MCF 10A (cell line): ENCODE measurements at places on chromosomes 16 and 17.
A peak's percentile ranks its signal among the peaks of the same experiment; 100 is the strongest.

DNA sequence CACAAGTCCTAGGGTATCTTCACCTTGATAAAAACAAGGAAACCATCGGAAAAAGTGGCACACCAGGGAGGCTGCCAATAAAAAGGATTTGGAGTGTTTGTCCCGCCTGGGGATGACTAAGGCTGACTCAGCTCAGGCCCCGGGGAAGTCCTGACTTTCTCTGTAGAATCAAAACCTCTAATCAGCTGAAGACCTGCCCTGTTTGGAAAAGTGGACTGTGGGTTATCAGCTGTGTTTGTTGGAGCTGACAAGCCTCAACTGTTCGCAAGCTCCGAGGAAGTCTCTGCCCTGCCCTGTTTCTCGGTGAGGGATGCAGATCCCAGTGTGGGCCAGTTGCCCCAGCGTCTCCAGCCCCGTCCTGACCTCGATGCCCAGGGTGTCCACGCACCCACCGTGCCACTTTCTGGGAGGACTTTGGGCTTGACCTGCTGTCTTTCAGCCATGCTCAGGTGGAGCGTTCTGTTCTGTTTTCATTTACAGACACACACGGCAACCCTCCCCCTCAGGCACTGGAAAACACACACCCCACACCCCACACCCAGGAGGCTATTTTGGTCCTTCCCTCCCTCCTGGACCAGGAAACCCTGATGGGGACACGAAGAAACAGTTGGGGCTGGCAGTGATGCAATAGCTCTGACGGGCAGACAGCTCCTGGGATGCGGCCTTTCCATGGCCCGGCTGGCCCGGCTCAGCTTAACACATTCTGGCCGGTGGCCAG lies 27.6 kb upstream of the PITPNA start:
- no peaks in the 10 kb centered on the region for H3K36me3 ChIP-seq
- peak overlapping the region; percentile 64 for H3K27ac ChIP-seq
- H3K4me3 ChIP-seq = peak overlapping the region; percentile 52
- peak; percentile 94 for DNase-seq

DNA sequence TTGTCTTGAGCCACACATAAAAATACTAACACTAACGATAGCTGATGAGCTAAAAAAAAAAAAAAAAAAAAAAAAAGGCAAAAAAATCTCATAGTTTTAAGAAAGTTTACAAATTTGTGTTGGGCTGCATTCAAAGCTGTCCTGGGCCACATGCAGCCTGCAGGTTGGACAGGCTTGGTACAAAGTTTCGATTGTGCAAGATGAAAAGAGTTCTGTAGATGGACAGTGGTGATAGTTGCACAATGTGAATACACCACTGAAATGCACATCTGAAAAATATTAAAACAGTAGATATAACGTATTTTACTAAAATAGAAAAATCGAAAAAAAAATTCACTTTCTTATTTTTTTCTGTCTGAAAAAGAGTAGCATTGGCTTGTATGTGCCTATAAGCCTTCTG lies 42.9 kb downstream of the AMFR start:
- H3K27ac ChIP-seq = peak overlapping the region; percentile 3
- peaks cover 17% of the 10 kb centered on the region for H3K4me1 ChIP-seq
- no peak overlapping the region for H3K4me3 ChIP-seq
- H3K27me3 ChIP-seq = no peaks in the 10 kb centered on the region

GRCh38 chr16:88509749-88510069 lies 56.6 kb downstream of the ZFPM1 start:
- H3K27me3 ChIP-seq = no peaks in the 10 kb centered on the region
- no peak overlapping the region for H3K4me3 ChIP-seq
- no peak overlapping the region for H3K27ac ChIP-seq
- DNase-seq = no peak

GRCh38 chr16:87855852-87856715 lies 13.2 kb downstream of the SLC7A5 start:
- H3K4me1 ChIP-seq = peaks cover 42% of the 10 kb centered on the region
- peak overlapping the region; percentile 39 for H3K27ac ChIP-seq
- no peak for DNase-seq
- no peaks in the 10 kb centered on the region for H3K27me3 ChIP-seq

GRCh38 chr16:2962334-2963073 lies 1.6 kb upstream of the KREMEN2 start:
- no peak for DNase-seq
- H3K4me1 ChIP-seq = peaks cover 5% of the 10 kb centered on the region
- peaks cover 3% of the 10 kb centered on the region for H3K27me3 ChIP-seq

GRCh38 chr17:51765282-51766135 lies 393.0 kb downstream of the CA10 start:
- no peak overlapping the region for H3K4me3 ChIP-seq
- no peaks in the 10 kb centered on the region for H3K36me3 ChIP-seq
- peaks cover 5% of the 10 kb centered on the region for H3K4me1 ChIP-seq
- H3K27ac ChIP-seq = no peak overlapping the region
- DNase-seq = no peak

DNA sequence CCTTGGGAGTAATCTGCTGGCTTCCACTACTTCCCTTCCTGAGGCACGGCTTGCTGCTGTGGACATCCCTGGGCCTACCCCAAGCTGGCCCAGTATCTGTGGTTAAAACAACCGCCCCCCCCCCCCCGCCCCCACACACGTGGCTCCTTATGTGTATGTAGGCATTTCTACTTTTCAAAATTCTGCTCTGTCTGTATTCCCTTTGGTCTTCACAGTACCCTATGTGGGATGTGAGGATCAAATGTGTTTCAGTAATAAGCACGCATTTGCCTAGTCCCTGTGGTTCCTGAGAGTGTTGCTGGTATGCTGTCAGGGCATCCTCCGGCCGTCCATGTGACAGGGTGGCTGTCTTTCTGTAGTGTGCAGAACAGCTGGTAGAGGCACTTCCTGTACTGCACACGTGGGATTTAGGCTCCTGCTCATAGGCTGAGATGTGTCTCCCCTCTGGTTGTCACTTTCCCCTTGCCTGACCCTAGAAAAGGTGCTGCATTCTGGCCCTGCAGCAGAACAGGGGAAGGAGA lies 2.2 kb downstream of the NT5M start:
- no peak overlapping the region for H3K4me3 ChIP-seq
- no peaks in the 10 kb centered on the region for H3K36me3 ChIP-seq
- no peak for DNase-seq
- no peak overlapping the region for H3K27ac ChIP-seq
- H3K4me1 ChIP-seq = peaks cover 7% of the 10 kb centered on the region
- H3K27me3 ChIP-seq = no peaks in the 10 kb centered on the region

DNA sequence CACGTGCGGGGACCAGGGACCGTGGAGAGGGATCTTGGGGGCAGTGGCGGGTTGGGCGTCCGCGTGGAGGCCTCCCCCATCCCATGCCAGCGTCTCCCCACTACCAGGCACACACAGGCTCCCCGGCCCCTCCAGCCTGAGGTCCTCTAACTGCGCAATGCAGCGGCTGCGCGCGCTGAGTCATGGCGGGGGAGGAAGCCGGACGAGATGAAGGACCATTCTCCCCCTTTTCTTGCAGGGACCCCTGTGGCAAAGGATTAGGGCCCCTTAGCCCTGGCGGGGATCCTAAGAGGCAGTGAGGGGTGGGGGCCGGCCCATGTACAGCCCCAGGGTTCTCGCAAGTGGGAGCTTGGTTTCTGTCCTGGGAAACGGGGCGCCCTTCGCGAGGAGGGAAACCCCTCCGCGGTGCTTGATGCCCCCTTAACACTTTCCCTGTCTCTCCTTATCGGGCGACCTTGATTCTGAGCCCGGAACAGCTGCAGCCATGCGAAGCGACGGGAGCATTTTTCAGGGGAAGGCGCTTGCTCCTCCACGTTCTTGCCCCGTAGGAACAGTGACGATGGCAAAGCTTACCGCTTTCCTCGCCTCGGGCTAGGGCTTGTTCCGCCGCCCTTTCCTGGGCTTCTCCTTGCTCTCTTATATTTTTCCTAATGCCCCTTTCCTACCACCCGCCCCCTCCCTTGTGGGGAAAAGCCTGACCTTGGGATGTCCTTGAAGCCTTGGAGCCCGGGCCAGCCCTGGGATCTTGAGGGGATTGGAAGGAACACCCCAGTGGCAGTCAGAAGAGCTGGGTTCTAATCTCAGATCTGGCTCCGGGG lies 592 bp downstream of the ALDOA start:
- H3K36me3 ChIP-seq = peaks cover 51% of the 10 kb centered on the region
- DNase-seq = peak; percentile 62
- peak overlapping the region; percentile 95 for H3K27ac ChIP-seq
- H3K27me3 ChIP-seq = no peaks in the 10 kb centered on the region
- peak overlapping the region; percentile 97 for H3K4me3 ChIP-seq

- no peaks in the 10 kb centered on the region for H3K27me3 ChIP-seq
- peak overlapping the region; percentile 79 for H3K27ac ChIP-seq
- H3K4me1 ChIP-seq = peaks cover 24% of the 10 kb centered on the region
- H3K4me3 ChIP-seq = peak overlapping the region; percentile 8
- H3K36me3 ChIP-seq = no peaks in the 10 kb centered on the region
Measured at GRCh38 chr16:51431517-51432241, 280.6 kb upstream of the SALL1 start.

DNA sequence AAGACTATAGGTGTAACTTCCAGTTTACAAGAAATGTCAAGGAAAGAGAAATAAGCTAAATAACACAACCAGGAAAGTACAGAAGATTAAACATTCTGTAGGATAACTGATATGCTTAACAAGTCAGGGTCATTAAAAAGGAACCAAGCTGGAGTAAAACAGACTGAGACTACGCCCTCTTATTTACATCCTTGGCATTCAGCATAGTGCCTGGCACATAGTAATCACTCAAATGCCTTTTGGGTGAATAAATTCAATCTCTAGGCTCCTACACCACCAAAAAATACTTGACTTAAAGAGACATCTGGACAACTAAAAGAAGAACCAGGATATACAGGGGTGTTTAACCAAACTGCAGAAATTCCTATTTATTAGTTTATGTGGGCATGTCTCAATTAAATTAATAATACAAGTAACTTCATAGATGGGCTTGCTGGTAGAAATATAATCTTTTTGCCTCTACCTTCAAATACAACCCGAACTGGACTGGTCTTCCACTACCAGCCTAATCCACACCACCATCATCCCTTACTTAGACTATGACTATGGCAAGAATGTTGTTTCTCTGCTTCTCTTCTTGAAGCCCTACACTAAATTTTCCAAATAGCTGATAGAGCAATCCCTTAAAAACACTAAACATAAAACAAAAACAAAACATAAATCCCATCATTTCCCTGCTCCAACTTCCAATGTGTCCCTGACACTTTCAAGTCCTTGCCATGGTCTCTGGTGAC lies 47.7 kb upstream of the ULK2 start:
- no peaks in the 10 kb centered on the region for H3K27me3 ChIP-seq
- peak overlapping the region; percentile 4 for H3K27ac ChIP-seq
- no peak overlapping the region for H3K4me3 ChIP-seq
- peaks cover 18% of the 10 kb centered on the region for H3K4me1 ChIP-seq
- peaks cover 69% of the 10 kb centered on the region for H3K36me3 ChIP-seq

- H3K27me3 ChIP-seq = peaks cover 36% of the 10 kb centered on the region
- no peaks in the 10 kb centered on the region for H3K36me3 ChIP-seq
- H3K27ac ChIP-seq = no peak overlapping the region
- DNase-seq = no peak
Measured at GRCh38 chr17:74850310-74850709, 9.4 kb downstream of the GRIN2C start.

DNA sequence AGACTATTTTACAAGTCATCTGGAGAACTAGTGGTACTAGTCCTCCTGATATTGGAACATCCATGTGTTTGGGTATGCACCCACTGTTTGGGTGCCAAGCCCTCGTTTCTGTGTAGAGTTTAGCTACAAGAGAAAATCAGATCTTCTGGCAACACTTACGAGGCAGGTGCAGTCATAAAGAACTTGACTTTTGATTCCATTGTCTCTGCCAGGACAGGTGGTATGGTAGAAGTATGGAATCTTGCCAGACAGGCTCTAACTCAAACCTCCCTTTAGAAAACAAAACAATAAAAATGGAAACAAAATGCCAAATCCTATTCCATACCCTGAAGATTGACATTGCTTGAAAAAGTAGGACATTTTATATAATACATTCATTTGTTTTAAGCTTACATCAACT lies 16.0 kb downstream of the RNF43 start:
- H3K27me3 ChIP-seq = no peaks in the 10 kb centered on the region
- H3K4me3 ChIP-seq = no peak overlapping the region
- peaks cover 37% of the 10 kb centered on the region for H3K4me1 ChIP-seq
- peak overlapping the region; percentile 89 for H3K27ac ChIP-seq
- H3K36me3 ChIP-seq = no peaks in the 10 kb centered on the region

- H3K4me1 ChIP-seq = no peaks in the 10 kb centered on the region
- no peak for DNase-seq
- H3K27ac ChIP-seq = no peak overlapping the region
- no peaks in the 10 kb centered on the region for H3K27me3 ChIP-seq
- no peaks in the 10 kb centered on the region for H3K36me3 ChIP-seq
Measured at GRCh38 chr16:54239456-54239855, 47.1 kb downstream of the IRX3 start.

GRCh38 chr17:382644-383533 lies 30.3 kb upstream of the RPH3AL start:
- H3K4me1 ChIP-seq = no peaks in the 10 kb centered on the region
- H3K36me3 ChIP-seq = peaks cover 6% of the 10 kb centered on the region
- no peak overlapping the region for H3K4me3 ChIP-seq
- H3K27me3 ChIP-seq = peaks cover 12% of the 10 kb centered on the region
- no peak overlapping the region for H3K27ac ChIP-seq
- peak; percentile 26 for DNase-seq

GRCh38 chr17:7711051-7711755 lies 6.2 kb downstream of the EFNB3 start:
- H3K27me3 ChIP-seq = peaks cover 29% of the 10 kb centered on the region
- no peaks in the 10 kb centered on the region for H3K36me3 ChIP-seq
- DNase-seq = no peak
- H3K4me1 ChIP-seq = peaks cover 1% of the 10 kb centered on the region
- H3K27ac ChIP-seq = no peak overlapping the region

- H3K27ac ChIP-seq = no peak overlapping the region
- H3K36me3 ChIP-seq = peaks cover 46% of the 10 kb centered on the region
- no peaks in the 10 kb centered on the region for H3K4me1 ChIP-seq
- no peak for DNase-seq
- no peaks in the 10 kb centered on the region for H3K27me3 ChIP-seq
- no peak overlapping the region for H3K4me3 ChIP-seq
Measured at GRCh38 chr17:41750862-41751261, 16.4 kb upstream of the HAP1 start.

DNA sequence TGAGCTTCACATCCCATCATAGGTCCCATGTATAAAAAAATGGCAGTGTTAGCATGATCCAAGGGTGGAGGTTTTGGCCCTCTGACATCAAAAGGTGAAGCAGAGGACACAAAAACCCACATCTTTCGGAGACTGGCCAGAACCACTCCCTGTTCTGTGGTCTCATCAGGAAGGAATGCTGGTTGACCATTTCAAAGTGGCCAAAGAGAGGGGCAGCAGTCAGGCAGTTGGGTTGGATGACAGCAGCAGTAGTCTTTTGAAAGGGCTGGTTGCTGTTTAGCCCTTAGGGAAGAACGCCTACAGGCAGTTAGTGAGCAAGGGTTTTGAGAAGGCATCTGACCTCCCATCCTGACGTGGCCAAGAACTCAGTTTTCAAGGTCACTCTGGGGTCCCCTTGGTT lies 40.5 kb downstream of the LCMT1 start:
- H3K27ac ChIP-seq = no peak overlapping the region
- no peak overlapping the region for H3K4me3 ChIP-seq
- peaks cover 6% of the 10 kb centered on the region for H3K4me1 ChIP-seq
- H3K27me3 ChIP-seq = no peaks in the 10 kb centered on the region
- DNase-seq = peak; percentile 62
- peaks cover 22% of the 10 kb centered on the region for H3K36me3 ChIP-seq

- peaks cover 50% of the 10 kb centered on the region for H3K36me3 ChIP-seq
- H3K27ac ChIP-seq = no peak overlapping the region
Measured at GRCh38 chr17:38711792-38712571, 6.9 kb downstream of the MLLT6 start.

- H3K4me1 ChIP-seq = no peaks in the 10 kb centered on the region
- H3K27me3 ChIP-seq = no peaks in the 10 kb centered on the region
- no peak overlapping the region for H3K27ac ChIP-seq
- H3K36me3 ChIP-seq = peaks cover 45% of the 10 kb centered on the region
- no peak overlapping the region for H3K4me3 ChIP-seq
Measured at GRCh38 chr16:89779909-89780305, 36.5 kb downstream of the FANCA start.
